ENCODE measurements at places on chromosomes 16 and 17.
A peak's percentile ranks its signal among the peaks of the same experiment; 100 is the strongest.

- DNase-seq = no peak
Observed at GRCh38 chr17:81221371-81221841, 1.4 kb downstream of the CEP131 start.

- DNase-seq = no peak
Observed at GRCh38 chr17:1573932-1574696, 11.5 kb upstream of the PITPNA start.

- DNase-seq = peak; percentile 93
Observed at GRCh38 chr17:80789356-80789902, 202.2 kb upstream of the CHMP6 start.

DNA sequence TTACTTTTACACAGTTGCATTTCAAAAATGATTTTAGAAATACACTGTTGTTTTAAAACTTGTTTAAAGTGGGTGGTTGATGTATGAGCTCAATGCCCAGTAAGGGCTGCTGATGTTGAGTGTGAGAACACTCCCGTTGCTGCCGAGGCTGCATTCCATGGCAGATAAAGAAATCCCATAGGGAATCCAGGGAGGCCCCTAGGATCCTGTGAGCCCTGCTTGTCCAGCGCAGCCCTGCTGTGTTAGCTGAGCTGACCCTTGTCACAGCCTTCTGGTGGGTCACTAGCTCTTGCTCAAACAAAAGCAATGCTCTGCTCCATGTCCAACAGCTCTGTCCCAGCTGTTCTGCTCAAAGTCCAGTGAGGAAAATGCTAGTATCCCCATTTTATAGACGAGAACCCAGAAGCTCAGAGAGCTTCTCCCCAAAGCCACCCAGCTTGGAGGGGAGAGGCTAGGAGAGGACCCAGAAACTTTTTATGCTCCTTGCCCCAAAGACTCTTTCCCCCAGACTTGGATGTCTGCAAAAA is 18.6 kb upstream of the COL1A1 start:
- DNase-seq = no peak

- DNase-seq = no peak
Observed at GRCh38 chr17:78729641-78730040, 52.4 kb downstream of the CYTH1 start.

DNA sequence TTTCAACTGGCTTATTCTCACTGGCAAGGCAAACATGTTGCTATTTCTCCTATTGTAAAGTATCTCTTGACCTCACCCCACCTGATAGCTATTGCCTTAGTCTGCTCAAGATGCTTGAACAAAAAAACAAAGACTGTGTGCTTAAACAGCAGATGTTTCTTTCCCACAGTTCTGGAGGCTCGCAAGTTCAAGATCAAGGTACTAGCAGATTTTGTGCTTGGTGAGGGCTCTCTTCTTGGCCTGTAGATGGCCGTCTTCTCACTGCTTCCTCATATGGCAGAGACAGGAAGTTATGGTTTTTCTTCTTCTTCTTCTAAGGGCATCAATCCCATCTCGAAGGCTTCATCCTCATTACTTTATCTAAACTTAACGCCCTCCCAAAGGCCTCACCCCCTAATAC is 109.7 kb upstream of the CLEC3A start:
- DNase-seq = no peak

DNA sequence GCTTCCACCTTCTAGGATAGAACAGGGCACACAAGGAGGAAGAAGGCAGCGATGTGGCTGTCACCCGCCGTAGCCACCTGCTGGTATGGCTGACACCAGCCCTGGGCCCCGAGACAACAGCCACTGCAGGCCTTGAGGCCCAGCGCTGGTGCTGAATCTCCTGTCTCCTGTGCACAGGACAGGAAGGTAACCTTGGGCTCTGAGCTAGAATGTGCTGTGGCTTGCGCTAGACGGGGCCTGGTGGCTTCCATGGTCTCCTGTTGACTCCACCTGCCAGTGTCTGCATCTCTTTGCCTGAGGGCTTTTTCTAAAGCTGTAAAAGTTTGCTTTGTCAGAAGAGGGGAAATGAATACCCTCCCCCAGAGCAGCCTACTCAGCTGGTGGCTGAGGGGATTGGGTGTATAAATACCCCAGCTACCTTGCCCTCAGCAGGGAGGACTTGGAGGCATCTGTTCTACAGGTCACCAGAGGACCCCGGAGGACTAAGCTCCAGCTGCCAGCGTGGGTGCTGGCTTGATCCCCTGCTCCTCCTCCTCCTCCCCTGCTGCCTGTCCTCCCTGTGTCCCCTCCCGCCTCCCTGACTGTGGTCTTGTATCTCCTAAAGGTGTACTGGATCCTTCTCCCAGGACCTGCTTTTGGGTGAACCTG is 76.1 kb upstream of the SDK2 start:
- DNase-seq = no peak

DNA sequence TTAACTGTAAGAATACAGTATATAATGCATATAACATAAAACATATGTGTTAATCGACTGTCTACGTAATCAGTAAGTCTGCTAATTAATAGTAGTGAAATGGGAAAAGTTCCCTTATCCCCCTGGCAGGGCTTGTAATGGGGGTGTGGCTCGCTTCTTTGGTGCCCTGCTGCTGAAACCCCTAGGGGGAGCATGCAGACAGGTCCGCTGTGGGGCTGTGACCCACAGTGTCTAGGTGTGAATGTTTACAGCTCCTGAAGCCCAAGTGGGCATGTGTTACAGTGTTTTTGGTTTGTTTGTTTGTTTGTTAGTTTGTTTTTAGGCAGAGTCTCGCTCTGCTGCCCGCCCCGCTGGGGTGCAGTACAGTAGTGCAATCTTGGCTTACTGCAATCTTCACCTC is 495.7 kb downstream of the SHISA9 start:
- DNase-seq = no peak

- DNase-seq = no peak
Observed at GRCh38 chr16:72300892-72301291, 128.9 kb upstream of the PMFBP1 start.

GRCh38 chr16:17403859-17404545 is 66.8 kb downstream of the XYLT1 start:
- no peak for DNase-seq

- no peak for DNase-seq
Observed at GRCh38 chr17:82858376-82859126, 18.7 kb upstream of the ZNF750 start.

DNA sequence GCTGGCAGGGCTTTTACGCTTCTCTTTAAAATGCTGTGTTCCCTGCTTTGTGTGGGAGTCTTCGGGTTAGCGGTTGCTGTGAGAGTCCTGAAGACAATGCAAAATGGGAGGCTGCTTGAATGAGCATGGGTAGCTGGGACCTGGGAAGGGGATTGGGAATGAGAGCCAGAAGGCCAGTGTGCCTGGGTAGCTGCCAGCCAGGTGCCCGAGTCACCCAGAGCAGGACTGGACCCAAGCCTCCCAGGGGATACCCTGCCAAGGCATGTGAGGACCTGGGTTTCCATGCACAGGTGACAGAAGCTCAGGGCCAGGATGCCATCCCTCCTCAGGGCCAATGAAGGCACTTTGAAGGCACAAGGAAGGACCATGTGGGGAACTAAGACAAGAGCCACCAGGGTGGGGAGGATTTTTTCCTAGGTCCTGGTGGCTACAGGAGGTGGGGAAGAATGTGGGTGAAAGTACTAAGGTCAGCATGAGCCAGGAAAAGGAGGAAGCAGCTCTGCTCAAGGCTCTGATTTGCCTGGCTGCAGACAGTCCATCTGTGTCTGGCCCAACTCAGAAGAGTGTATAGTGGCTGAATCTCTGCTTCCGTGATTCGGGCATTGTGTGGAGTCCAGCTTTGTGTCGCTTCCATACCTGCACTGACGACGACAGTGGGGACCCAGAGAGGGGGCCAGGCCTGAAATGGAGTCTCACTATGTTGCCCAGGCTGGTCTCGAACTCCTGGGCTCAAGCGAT is 20.5 kb downstream of the TMEM94 start:
- DNase-seq = no peak

DNA sequence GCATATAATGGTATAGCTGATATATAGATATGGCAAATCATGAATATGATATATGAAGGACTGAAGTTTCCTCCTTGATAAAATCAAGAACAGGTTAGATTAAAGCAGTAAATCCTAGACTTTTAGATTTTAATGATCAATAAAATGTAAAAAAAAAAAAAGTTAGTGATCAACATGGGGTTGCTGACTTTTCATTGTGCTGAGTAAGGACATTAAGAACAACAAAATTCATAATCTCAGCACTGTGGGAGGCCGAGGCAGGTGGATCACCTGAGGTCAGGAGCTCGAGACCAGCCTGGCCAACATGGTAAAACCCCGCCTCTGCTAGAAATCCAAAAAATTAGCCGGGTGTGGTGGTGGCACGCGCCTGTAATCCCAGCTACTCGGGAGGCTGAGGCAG is 10.4 kb upstream of the CHD3 start:
- no peak for DNase-seq

GRCh38 chr16:85552980-85553435 is 60.1 kb upstream of the GSE1 start:
- DNase-seq = no peak

DNA sequence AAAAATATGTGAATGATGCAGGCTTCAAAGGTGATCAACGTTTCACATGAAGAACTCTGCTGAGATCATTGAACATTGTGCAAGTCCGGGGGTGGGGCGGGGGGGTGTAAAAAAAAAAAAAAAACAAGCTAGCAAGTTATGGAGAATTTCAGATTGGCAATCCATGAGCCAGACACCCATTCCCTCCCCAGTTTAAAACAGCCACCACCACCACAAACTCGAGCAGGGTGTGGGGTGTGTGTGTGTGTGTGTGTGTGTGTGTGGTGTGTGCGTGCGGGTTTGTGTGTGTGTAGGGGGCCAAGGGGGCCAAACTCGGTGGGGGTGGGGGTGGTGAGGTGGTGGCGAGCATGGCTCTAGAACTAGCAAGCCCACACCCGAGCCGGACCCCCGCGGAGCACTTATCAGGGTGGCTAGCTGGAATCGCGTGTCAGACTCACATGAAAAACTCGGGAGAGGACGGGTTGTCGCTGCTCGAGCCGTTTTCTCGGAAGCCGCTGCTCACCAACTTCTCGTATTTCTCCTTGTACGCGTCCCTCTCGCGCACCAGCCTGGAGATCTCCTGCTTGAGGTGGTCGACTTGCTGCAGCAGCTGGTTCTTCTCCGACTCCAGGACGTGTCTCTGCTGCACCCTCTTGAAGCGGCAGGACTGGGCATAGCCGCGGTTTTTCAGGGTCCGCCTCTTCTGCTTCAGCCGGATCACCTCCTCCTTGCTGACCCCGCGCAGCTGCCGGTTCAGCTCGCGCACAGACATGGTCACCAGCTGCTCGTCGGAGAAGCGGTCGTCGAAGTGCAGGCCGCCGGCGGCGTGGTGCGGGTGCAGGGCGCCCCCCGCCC is 2.0 kb downstream of the MAF start:
- DNase-seq = no peak

GRCh38 chr16:65178151-65178550 is 56.3 kb upstream of the CDH11 start:
- no peak for DNase-seq

DNA sequence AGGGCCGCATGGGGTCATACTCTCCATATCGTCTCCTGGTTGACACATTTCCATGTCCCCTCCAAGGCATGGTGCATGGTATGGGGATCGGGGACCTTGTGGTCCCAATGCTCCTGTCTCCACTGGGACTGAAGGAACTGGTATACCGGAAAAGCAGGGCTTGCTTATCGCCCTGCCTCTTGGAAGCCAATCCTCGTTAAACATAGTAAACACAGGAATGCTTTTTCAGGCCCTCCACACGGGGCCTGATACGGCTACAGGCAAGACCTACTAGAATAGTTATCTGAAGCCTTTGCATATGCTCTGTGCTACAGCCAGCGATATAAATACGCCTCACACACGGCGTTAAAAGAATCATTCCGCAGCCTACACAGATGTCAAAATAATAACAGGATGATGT is 159.5 kb downstream of the SHISA9 start:
- DNase-seq = no peak

GRCh38 chr17:887551-888209 is 91.9 kb downstream of the NXN start:
- no peak for DNase-seq

GRCh38 chr17:1762901-1763898 is 1.3 kb downstream of the SERPINF1 start:
- DNase-seq = peak; percentile 92

DNA sequence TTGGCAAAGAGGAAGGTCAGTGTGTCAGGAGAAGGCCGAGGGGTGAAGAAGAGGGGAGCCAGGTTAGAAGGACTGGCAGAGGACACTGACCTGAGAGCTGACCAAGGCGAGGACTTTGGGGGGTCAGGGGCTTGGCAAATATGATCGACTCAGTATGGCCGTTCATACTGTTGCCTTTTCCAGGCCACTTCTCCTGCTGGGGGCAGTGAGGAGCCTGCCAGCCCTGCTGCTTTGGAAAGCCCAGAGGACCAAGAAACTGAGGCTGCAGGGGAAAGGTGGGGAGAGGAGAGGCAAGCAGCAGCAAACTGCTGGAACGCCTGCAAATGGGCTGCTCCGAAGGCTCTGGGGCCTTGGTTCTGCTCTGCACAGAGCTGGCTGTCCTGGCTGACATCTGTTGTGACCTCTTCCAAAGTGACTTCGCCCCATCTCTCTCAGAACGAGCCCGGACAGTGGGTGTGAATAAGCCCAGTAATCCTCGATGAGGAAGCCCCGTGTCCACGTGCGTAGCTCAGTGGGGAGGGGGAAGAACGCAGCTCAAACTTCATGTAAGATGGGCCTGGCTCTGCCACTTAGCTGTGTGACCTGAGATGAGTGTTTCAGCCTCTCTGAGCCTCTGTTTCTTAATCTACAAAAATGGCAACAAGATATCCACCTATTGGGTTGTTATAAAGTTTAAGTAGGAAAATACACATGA is 111.3 kb downstream of the SALL1 start:
- no peak for DNase-seq

GRCh38 chr17:79887451-79887991 is 48.3 kb upstream of the CBX4 start:
- DNase-seq = no peak

GRCh38 chr16:22659933-22660332 is 149.2 kb downstream of the NPIPB5 start:
- no peak for DNase-seq

DNA sequence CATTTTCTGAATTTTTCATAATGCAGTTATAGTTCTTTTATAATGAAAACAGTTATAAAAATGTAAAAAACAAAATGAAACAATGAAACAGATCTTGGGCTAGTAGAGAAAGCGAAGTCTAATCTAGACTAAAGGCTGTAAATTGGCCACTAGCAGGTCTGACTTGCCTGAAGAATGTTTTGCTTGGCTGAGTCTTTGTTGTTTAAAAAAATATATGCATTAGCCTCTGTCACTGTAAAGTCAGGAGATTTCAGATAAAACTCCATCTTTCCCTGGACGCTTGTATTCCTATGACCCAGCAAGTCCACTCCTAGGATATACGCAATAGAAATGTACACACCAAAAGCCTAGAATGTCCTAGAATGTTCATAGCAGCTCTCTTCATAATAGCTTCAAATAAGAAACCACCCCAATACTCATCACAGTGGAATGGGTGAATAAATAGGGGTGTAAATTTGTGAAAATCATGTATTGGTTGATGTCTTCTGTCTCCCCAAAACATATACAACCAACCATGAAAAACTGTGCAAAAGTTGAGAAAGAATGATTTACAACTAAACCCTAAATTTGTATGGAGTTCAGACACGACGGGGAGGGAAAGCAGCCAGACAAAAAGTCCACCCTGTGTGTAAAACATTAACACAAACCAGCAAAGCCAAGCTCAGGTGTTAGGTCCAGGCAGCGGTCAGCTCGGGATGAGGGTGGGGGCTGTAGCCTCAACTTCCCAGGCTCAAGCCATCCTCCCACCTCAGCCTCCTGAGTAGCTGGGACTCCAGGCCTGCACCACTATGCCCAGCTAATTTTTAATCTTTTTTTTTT is 37.7 kb upstream of the MEAK7 start:
- no peak for DNase-seq

Measured in brain pericyte (primary cell).